ENCODE measurements at places on chromosomes 2 and 18.

DNA sequence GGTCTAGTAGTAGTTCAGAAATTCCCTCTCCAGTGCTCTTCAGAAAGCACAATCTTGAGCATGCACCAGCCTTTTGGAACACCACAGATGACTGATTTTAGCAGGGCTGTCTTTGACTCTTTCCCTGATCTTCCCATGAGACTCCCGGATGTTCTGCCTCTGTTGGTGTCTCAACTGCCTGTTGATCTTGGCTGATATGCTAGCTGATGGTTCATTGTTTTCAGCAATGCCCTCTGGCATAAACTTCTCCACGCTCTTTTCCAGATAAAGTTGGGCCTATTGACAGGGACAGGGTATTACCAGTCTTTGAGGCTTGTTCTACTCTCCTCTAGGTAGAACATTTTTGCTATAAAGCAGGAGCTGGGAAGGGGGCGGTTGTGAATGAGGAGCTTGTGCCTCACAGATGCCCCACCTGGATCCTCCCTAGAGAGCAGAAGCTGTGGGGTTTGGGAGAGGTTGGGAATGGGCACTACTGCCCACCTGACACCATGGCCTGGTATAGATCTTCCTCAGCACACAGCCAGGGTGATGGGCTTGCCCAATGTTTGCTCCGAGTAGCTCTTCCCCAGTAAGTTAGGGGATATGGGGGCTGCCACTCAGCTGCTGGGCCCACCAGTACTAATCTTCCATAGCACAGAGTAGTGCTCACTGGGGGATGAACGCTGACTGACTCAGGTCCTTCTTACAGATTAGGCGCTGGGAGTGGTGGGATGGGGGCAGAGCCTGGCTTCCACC, 111.3 kb downstream of the PTGR3 start:
- no peak for DNase-seq

GRCh38 chr2:148282201-148282600, 261.3 kb downstream of the MBD5 start:
- DNase-seq, result no peak

DNA sequence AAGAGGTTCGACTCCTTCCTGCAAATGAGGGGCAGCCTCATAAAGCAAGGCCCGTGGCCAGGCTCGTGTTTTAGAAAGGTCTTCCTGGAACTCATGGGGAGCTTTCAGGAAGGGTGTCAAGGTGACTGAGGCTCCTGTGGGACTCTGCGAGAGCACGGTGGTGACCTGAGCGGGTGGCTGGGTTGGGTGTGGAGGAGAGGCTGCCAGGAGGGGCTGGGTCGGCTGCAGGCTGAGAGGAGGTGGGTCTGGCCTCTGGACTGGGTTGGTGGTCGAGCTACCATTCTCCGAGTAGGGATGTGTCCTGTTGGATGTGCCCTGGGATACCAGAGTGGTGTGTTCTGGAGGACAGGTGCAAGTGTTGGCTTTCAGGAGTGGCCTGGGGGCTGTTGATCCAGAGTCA, 86.4 kb downstream of the DGKD start:
- DNase-seq, result no peak

GRCh38 chr2:169877398-169877797, 50.1 kb downstream of the UBR3 start:
- no peak for DNase-seq

GRCh38 chr2:56025469-56026193, 102.0 kb upstream of the EFEMP1 start:
- DNase-seq, result no peak

DNA sequence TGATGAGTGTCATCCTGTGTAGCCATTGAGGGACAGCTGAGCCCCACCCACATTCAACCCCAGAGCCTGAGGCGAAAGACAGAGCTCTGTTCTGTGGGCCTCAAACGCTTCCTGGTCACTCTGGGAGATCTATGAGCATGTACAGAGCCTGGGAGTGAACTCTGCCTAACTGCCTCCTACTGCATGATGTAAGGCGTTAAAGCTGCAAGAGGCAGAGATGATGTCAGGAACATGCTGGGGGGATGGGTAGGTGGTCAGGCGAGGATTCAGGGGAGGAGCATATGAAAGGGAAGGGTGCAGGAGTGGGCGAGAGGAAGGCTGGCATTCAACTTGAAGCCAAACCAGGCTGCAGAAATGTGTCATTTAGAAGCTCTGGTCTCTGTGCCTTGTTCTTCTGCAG, 181.0 kb downstream of the TFCP2L1 start:
- no peak for DNase-seq

GRCh38 chr2:187709065-187709464, 154.8 kb upstream of the TFPI start:
- no peak for DNase-seq

DNA sequence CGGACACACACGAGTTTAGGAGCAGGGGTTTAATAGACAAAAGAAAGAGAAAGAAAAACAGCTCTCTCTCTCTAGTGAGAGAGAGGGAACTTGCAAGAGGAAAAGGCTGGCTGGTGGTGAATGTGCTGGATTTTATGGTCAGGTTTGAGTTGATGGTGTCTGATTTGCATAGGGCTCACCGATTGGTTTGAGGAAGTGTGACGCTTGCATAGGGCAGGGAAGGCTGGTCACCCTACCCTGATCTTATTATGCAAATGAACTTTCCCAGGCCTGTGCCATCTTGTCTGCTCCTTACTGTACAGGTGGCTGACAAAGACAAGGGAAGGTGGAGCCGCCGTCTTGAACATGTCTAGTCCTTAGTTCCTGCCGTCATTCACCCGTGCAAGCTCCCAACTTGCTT, 408.9 kb downstream of the RIT2 start:
- no peak for DNase-seq

DNA sequence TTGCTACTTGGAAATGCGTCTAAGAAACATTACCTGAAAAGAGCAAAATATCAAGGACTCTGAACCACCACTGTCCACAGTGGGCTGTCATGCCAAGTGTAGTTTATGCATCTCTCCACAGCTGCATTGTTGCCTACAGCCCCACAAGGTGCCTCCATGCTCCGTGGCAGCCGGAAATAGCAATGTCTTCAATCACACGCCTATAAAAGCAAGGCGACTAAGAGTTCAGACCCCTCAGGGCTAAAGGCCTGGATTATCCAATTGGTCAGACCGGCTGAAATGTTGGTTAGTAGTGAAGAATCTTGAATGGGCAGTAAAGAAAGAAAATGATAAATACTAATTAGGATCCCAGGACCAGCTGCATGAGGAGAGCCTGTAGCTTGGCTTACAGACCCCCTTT, 114.0 kb upstream of the SLC35G4 start:
- no peak for DNase-seq

DNA sequence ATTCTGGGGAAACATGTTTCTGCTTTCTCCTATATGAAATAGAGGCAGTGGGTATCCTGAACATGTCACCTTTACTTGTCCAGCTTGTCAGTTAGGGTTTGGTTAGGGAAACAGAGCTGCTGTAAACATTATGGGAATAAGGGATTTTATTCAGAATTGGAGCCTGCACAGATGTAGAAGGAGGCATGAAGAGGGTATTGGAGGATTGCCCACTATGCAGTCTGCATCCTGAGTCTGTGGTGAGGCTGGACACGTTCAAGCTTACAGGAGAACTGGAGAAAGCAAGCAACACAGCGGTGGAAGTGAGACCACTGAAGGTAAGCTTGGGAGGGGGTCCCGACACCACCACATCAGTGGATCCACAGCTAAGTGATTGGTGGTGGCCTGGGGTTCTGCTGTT, 443.0 kb upstream of the TNP1 start:
- no peak for DNase-seq

DNA sequence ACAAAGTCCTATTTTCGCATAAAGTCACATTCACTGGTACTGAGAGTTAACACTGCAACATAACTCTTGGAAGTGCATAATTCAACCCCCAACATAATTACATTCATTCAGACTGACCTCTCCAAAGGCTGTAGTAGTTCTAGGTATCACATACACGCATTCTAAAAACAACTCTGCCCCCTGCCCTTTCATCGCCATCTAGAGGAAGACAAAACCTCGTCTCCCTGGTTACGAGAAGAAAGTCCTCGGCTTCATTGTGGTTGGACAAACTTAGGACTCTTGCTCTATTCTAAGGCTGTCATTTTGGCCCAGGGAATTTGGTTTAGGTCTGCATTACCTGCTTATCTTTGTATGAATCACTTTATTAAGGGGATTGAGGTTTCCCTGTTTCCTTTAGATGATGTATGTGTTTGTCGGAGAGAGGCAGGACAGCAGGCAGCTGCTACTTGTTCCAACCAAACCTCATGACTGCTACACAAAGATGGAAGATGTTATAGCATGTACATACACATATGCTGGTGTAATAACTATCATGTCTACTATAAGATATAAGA, 215.4 kb upstream of the NRXN1 start:
- no peak for DNase-seq

DNA sequence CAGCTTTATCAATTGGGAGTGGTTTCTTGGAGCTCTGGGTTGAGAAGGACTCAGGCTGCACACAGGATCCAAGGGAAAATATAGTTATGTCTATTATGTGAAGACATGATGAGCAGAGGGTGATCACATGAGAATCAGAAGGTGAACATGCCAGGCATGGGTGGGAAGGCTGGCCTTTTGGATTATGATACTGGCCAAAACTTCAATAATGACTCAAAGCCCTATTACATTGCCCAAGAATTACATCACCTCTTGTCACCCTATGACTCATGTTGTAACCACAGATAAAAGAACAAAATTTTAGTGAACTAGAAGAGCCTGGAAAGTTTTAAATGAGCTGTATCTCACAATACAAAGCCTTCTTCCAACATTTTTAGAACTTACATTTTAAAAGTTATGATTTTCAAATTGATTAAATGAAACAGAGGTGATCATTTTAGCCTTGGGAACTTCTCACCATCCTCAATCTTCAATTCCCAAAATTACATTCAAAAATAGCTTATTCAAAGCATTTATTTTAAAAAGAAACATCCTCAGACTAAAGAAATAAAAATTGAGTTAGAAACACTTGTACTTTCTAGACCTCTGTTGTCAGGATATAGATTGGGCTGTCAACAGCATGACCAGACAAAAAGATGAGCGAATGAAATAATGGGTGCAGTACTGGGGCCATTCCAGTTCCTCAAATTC, 428.3 kb downstream of the MBD2 start:
- no peak for DNase-seq

GRCh38 chr18:45835057-45835636, 9.7 kb downstream of the SIGLEC15 start:
- DNase-seq, result no peak

GRCh38 chr18:57649556-57650500, 28.2 kb upstream of the NARS1 start:
- no peak for DNase-seq

GRCh38 chr2:25215232-25215631, 46.9 kb upstream of the POMC start:
- no peak for DNase-seq

DNA sequence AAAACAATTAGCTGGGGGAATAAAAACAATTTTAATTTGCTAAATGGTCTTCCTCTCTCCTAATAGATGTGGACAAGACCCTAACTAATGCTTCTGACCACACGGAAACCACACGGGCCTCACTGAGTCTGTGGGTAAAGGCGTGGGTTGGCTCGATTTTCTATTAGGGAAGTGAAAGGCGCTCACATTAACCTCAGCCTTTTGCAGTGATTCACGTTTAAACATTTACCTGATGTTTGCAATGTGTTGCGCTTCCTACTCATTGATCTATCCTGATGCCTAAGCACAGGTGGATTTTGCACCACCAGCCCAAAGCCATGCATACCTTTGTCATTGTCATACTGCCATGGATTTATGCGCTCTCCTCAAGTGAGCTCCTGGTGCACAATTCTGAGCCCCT, 35.6 kb upstream of the NRP2 start:
- DNase-seq, result no peak

GRCh38 chr2:216081012-216081411, 597 bp downstream of the PECR start:
- DNase-seq, result no peak

DNA sequence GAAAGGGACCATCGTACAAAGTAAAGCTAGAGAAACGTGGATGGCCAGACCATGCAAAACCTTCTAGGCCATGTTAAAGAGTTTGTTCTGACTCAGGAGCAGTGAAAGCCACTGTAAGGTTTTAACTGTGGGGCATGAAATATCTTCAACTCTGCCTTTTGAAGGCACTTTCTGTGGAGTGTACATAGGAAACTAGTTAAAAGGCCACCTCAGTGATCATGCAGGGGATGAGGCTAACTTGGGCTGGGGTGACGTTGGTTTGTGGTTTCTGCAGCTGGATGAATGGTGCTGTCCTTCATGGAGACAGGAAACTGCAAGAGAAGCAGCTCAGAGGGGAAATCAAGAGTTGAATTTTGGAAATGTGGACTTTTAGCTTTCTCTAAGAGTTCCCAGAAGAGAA, 190.7 kb downstream of the CDCA7 start:
- no peak for DNase-seq

DNA sequence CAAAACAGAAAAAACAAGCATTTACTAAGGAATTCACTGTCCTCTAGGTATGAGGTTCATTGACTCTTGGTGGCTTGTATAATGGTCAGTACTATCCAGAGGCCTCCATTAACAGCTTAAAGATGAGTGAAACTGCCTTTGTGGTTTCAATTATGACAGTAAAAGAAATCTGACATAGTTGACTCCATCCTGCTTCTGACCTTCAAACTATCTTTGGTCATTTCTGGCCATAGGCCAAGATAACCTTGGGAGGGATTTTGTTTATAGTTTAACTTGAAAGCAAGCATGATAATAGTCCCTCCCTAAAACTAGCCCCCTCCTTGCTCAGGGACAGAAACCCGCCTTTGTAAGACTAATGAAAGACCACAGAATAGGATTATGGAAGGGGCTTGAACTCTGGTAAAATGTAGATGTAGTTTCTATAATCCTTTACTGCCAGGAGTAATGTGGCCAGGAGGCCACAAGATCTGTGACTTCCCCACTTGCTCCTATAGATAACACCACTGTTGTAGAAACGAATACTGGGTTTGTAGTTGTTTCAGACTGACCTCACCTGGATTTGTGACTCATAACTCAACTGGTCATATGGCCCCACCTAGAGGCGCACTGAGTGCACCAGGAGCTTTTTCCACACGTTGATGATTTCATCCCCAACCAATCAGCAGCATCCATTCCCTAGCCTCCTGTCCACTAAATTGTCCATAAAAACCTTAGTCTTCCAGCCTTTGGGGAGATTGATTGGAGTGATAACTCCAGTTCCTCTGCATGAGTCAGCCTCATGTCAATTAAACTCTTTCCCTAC, 8.6 kb upstream of the PLEKHM3 start:
- DNase-seq, result peak; percentile 29

DNA sequence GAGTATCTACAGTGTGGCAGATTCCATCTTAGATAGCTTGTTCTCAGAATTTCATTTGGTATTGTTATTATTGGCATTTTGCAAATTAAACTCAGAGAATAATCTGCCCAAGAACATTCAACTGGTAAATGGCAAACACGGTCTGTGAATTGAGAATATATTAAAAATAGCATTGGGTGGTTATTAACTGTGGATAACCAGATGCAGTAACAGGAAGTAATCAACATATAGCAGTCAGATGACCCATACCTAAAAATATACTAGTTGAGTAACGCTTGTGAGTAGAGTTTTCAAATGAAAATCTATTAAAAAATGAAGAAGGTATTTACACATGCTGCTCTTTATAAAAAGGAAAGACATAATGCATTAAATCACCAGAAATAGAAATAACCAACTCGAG, 129.5 kb downstream of the ZNF804A start:
- no peak for DNase-seq
